Progenitor cell of endocrine pancreas (in vitro differentiated cells): ENCODE measurements at places on chromosomes 1 and 21.
A peak's percentile ranks its signal among the peaks of the same experiment; 100 is the strongest.

GRCh38 chr1:115669886-115670285 lies 28.1 kb downstream of the VANGL1 start:
- H3K27ac ChIP-seq: no peak overlapping the region
- peaks cover 26% of the 10 kb centered on the region for H3K4me1 ChIP-seq
- no peaks in the 10 kb centered on the region for H3K27me3 ChIP-seq
- no peak for DNase-seq
- H3K4me3 ChIP-seq: no peak overlapping the region

GRCh38 chr1:178030467-178030866 lies 60.6 kb upstream of the SEC16B start:
- no peak for DNase-seq
- no peak overlapping the region for H3K27ac ChIP-seq
- H3K4me1 ChIP-seq: peaks cover 15% of the 10 kb centered on the region
- H3K4me3 ChIP-seq: no peak overlapping the region
- peaks cover 16% of the 10 kb centered on the region for H3K27me3 ChIP-seq

GRCh38 chr1:160291248-160292220 lies 6.6 kb upstream of the PEX19 start:
- H3K27me3 ChIP-seq: no peaks in the 10 kb centered on the region
- H3K4me1 ChIP-seq: no peaks in the 10 kb centered on the region
- no peak overlapping the region for H3K4me3 ChIP-seq
- H3K27ac ChIP-seq: no peak overlapping the region
- H3K36me3 ChIP-seq: peaks cover 27% of the 10 kb centered on the region

DNA sequence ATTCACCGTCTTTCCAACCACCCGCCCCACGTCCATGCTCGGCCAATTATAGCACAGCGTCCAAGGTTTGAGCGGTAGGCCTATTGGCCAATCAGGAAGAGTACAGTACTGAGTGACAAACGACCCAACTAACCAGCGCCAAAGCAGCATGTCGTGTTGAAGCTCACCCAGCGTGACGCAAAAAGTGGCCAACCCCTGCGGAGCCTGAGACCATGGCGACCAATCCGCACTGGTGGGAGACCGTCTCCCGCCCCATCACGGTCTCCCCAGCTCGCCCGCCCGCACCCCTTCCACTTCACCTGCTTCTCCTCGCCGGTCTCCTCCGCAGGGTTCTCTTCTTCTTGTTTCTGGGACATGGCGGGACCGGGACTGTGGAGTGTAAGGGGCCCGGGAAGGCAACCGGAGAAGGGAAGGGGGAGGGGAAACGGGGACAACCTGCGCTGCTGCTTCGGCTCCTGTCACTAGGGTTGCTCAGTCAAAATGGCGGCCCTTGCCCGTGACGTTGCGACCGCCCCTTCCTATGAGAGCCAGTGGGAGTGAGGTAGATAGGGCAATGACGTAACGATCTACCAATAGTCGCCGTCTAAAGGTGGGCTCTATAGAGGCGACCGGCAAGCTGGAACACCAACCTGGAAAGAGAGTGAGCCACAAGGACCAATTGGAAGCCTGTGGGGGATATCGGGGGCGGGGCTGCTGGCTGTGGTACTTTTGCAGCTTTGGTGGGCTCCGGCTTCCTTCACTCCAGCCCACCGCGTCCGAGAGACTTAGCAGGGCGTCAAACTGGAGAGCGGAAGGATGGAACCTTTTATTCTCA lies at the start of gene ENSA:
TSS of gene ENSA (minus strand) at position 498 of the 814 bp plus-strand sequence. CDS start at position 356, 142 bp downstream.
- H3K27me3 ChIP-seq: no peaks in the 10 kb centered on the region
- no peak within 1 kb of the TSS for H3K27ac ChIP-seq
- peaks cover 23% of the 10 kb centered on the region for H3K36me3 ChIP-seq
- H3K4me1 ChIP-seq: peaks cover 10% of the 10 kb centered on the region

GRCh38 chr1:113780374-113781146 lies 21.3 kb upstream of the PHTF1 start:
- H3K4me3 ChIP-seq: no peak overlapping the region
- peaks cover 10% of the 10 kb centered on the region for H3K36me3 ChIP-seq
- no peak overlapping the region for H3K27ac ChIP-seq
- no peak for DNase-seq
- peaks cover under 1% of the 10 kb centered on the region for H3K4me1 ChIP-seq

- no peaks in the 10 kb centered on the region for H3K36me3 ChIP-seq
- peaks cover 10% of the 10 kb centered on the region for H3K27me3 ChIP-seq
- no peak within 1 kb of the TSS for H3K27ac ChIP-seq
- peak; percentile 15 for DNase-seq
- H3K4me3 ChIP-seq: peak within 1 kb of the TSS; percentile 33
- peaks cover 22% of the 10 kb centered on the region for H3K4me1 ChIP-seq
Measured at GRCh38 chr1:163069142-163069541, at the start of gene RGS4. RGS4 (plus strand) TSS chr1:163069361; CDS start chr1:163069485, 124 bp downstream.
